Effector memory CD8-positive, alpha-beta T cell (primary cell): ENCODE measurements at places on chromosomes 4 and X.

DNA sequence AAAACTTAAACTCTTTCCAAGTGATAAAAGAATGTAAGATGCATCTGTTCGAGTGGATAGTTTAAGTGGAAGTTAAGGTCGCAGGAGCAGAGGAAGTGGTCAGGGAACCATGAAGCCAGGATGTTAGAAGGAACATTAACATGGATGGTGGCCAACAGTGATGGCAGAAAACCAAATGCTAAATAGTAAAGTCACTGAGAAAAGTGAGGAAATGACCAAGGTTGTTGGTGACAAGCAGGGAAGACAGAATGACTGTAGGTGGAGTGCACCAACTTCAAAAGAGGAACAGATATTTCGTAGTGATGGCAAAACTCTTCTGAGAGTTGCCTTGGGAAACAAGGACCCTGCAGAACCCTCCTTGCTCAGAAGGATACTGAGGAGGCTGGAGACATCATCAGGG is 226.2 kb downstream of the PALLD start:
- no peak overlapping the region for H3K4me3 ChIP-seq
- DNase-seq = no peak
- H3K27ac ChIP-seq = no peak overlapping the region
- H3K27me3 ChIP-seq = no peaks in the 10 kb centered on the region
- H3K4me1 ChIP-seq = no peaks in the 10 kb centered on the region
- no peaks in the 10 kb centered on the region for H3K36me3 ChIP-seq

DNA sequence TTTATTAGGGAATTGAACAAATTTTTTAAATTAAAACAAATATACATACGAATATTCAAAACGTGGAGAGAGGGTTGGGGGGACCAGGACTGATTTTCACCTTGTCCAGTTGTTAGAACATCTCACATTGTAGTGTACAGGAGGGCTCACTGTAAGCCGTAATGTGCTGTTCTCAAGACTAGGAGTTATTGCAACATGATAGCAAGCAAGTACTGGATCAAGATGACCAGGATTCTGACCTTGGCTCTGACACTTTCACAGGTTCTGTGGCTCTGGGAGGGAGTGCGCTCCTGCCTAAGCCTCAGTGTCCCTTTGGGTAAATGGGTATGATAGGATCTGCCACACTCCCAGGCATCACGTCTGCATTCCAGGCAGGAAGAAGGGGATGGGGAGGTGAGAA is 59.0 kb downstream of the SORCS2 start:
- H3K27me3 ChIP-seq = peaks cover 62% of the 10 kb centered on the region
- no peak overlapping the region for H3K27ac ChIP-seq
- no peak overlapping the region for H3K4me3 ChIP-seq
- peaks cover 2% of the 10 kb centered on the region for H3K36me3 ChIP-seq
- no peaks in the 10 kb centered on the region for H3K4me1 ChIP-seq

DNA sequence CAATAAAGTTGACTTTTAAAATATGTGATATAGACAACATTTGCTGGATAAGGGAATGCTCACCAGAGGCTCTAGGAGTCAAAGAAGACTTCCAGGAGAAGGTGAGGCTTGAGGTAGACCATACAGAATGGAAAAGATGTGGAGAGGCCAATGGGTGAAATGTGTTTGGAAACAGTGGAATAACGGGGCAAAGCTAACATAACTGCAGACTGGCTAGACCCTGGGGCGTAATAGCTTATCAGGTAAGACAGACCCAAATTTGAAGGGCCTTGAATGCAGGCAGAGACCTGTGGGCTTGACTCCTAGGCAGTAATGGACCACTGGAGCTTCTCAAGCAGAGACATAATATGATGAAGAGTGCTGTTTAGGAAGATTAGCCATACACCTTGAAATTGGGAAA is 25.4 kb downstream of the GPC3 start:
- no peaks in the 10 kb centered on the region for H3K4me1 ChIP-seq
- H3K27ac ChIP-seq = no peak overlapping the region
- H3K36me3 ChIP-seq = no peaks in the 10 kb centered on the region
- DNase-seq = no peak
- no peak overlapping the region for H3K4me3 ChIP-seq

DNA sequence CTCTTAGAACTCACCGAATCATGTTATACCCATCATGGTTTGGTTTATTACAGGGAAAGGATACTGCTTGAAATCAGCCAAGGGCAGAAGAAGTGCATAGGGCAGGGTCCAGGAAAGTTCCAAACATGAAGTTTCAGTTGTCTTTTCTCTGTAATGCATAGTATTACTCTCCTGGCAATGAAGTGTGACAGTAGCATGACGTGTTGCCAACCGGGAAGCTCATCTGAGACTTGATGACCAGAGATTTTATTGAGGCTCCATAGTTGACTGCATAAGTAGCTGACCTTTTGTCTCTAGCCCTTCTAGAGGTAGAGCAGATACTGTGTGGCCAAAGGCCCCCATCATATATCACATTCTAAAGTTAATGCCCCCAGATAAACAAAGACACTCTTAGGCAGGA is 72.1 kb downstream of the BEND4 start:
- no peaks in the 10 kb centered on the region for H3K27me3 ChIP-seq
- no peaks in the 10 kb centered on the region for H3K4me1 ChIP-seq
- H3K27ac ChIP-seq = no peak overlapping the region
- peaks cover 23% of the 10 kb centered on the region for H3K36me3 ChIP-seq
- H3K4me3 ChIP-seq = no peak overlapping the region
- no peak for DNase-seq

DNA sequence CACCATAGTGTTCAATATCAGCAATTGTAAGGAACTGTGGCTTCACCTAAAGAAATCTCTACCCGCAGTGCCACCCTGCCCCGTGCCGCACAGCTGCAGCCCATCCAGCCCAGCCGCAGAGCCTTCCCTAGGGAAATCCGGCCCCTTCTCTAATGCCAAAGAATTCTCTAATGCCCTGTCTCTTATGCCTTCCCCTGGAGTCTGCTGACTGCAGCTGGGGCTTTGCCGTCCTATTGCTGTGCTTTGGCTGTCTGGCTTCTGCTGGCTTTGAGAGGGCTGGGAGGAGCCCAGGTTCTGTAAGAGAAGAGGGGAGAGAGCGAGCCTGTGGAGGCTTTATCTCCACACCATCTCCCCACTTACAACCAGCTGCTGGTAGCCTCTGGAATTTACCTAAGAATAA is 85.9 kb upstream of the HELT start:
- no peak for DNase-seq
- no peak overlapping the region for H3K27ac ChIP-seq
- peaks cover 17% of the 10 kb centered on the region for H3K27me3 ChIP-seq
- peaks cover 2% of the 10 kb centered on the region for H3K36me3 ChIP-seq

DNA sequence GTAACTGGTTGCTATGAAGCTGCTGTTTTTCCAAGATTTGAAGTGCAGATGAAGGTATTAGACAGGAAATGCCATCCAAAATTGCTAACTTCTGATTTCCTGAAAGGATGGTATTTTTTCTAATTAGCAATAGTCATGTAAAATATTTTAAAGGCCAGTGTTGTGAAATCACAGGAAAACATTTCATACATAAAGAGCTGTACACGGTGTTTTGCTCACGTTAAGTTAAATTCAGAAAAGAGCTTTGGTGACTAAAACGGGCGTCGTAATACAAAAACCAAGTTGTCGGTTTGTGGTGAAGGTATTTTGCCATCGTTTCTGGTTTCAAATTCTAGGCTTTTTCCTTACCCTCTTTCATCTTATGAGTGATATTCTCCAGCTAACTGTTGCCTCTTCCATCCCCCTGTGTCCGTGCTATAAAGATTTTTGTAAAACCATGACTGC is 39.8 kb downstream of the AFF1 start:
- no peaks in the 10 kb centered on the region for H3K27me3 ChIP-seq
- no peak overlapping the region for H3K4me3 ChIP-seq
- H3K27ac ChIP-seq = no peak overlapping the region
- H3K4me1 ChIP-seq = peaks cover 45% of the 10 kb centered on the region
- no peak for DNase-seq
- peaks cover 6% of the 10 kb centered on the region for H3K36me3 ChIP-seq

DNA sequence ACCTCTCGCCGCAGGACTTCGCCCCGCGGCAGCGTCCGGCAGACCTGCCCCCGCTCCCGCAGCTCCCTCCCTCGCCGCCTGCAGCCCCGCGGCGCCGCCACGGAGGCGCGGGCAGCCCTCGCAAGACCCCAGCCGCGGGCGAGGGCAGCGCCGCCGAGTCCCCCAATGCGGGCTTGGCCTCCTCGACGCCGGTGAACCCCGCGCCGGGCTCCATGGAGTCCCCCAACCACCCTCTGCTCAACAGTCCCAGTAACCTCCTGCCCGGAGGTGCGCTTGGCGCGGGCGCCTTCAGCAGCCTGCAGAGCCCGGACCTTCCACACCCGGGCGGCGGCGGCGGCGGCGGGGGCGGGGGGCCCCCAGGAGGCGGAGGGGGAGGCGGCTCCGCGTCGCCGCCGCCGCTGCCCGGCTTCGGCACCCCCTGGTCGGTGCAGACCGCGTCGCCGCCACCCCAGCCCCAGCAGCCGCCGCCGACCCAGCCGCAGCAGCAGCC is 1.2 kb downstream of the CPEB2 start:
- peaks cover 44% of the 10 kb centered on the region for H3K36me3 ChIP-seq
- DNase-seq = no peak
- peaks cover 17% of the 10 kb centered on the region for H3K4me1 ChIP-seq
- H3K27me3 ChIP-seq = no peaks in the 10 kb centered on the region
- peak overlapping the region; percentile 97 for H3K27ac ChIP-seq
- peak overlapping the region; percentile 95 for H3K4me3 ChIP-seq

- no peaks in the 10 kb centered on the region for H3K36me3 ChIP-seq
- H3K4me3 ChIP-seq = no peak overlapping the region
- no peaks in the 10 kb centered on the region for H3K4me1 ChIP-seq
- no peaks in the 10 kb centered on the region for H3K27me3 ChIP-seq
- no peak overlapping the region for H3K27ac ChIP-seq
These were observed 114.4 kb downstream of the NAA11 start for GRCh38 chr4:79211490-79211889.

- no peaks in the 10 kb centered on the region for H3K27me3 ChIP-seq
- H3K36me3 ChIP-seq = no peaks in the 10 kb centered on the region
- DNase-seq = no peak
- no peaks in the 10 kb centered on the region for H3K4me1 ChIP-seq
- no peak overlapping the region for H3K27ac ChIP-seq
These were observed 286.8 kb downstream of the CRLF2 start for GRCh38 chrX:925652-926061.

DNA sequence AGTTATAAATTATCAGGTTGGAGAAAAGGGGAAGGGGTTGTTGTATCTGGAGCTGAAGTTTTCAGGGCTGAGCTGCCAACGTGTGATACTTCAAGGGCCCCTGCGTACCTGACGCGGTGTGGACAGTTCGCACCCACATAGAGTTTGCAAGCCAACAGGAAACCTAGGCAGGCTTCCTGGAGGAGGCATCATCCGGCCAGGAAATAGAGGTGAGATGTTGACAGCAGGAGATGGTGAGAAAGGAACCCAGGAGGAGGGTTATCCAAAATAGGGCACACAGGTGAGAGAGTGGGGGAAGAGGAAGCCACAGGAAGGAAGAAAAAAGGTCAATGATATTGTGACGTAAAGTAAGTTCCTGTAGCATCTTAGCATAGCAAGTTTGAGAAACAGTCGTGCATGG is 127.2 kb downstream of the DHRSX start:
- peak overlapping the region; percentile 39 for H3K27ac ChIP-seq
- no peaks in the 10 kb centered on the region for H3K27me3 ChIP-seq
- peaks cover 12% of the 10 kb centered on the region for H3K4me1 ChIP-seq
- H3K4me3 ChIP-seq = peak overlapping the region; percentile 7

DNA sequence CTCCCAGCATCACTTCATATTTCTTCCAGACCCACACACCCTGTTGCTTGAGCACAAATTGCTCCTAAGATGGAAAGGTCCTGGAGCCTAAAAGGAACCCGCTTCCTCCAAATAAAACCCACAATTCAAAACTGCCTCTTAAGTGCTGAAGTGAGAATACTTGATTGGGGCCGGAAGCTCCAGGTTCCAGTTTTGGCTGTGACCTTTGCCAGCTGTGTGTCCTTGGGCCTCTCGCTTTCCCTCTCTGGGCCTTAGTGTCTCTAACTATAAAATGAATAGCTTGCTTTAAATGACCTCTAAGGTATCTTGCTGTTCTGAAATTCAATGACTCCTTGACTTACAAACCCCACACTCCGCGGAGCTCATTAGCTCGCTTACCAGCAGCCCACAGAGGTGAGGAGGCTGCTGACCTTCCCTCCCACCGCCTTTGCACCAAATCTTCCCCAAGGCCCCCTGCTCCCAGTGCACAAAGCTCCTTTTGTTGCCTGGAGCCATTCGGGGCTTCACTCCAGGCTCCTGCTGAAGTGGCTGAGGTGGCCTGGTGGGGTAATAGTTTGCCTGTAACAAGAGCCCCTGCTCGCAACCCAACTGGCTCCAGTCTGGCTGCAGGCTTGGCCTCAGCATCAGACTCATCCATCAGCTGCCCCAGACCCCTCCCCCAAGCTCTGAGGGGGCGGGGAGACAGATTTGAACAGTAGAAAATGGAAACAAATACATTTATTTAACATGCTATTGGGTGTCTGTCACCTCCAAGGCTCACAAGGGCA is 21.8 kb downstream of the STARD8 start:
- H3K36me3 ChIP-seq = no peaks in the 10 kb centered on the region
- peaks cover 6% of the 10 kb centered on the region for H3K27me3 ChIP-seq
- no peak overlapping the region for H3K4me3 ChIP-seq
- H3K27ac ChIP-seq = no peak overlapping the region
- DNase-seq = no peak

DNA sequence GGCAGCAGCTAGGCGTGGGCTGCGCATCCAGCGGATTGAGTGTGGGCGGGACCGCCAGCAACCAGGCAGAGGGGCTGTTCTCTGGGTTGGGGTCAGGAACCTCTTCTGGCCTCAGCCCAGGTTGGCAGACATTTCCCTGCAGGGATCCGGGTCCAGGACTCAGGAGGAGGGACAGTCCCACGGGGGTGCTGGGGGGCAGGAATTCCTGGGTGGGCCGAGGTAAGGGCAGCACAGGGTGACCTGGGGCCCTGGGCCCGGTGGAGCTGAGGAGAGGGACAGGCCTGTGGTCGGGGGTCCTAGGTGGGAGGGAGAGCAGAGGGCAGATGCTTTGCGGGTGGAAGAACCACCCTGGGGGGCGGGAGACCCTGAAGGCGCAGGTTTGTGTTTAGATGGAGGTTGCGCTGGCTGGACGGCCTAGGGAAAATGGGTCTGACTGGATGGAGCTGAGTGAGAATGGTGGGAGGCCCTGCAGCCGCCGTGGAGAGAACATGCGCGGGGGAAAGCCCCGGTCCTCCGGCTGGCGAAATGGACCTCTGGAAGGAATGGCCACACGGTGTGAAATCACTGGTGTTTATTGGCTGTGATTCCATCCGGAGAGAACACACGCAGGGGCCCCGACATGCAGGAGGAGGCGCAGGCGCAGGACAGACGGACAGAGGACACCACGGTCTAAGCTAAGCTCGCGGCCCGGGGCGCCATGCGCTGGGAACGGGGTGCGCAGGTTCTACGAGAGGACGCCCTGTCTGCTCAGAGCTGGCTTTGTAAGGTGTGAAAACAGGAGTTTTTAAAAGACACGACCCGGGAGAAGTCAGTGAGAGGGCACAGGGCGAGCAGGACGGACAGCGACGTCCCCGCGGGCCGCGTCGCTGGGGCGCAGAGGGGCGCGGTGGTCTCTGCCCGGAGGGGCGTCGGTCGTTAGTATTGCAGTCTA is 41.3 kb downstream of the CPLX1 start:
- peaks cover 34% of the 10 kb centered on the region for H3K36me3 ChIP-seq
- H3K27ac ChIP-seq = no peak overlapping the region
- H3K4me3 ChIP-seq = peak overlapping the region; percentile 55
- peaks cover 22% of the 10 kb centered on the region for H3K4me1 ChIP-seq
- H3K27me3 ChIP-seq = peaks cover 22% of the 10 kb centered on the region

- no peak overlapping the region for H3K4me3 ChIP-seq
- H3K27ac ChIP-seq = no peak overlapping the region
- no peaks in the 10 kb centered on the region for H3K4me1 ChIP-seq
- H3K36me3 ChIP-seq = peaks cover 6% of the 10 kb centered on the region
These were observed 49.2 kb downstream of the ENOPH1 start for GRCh38 chr4:82479562-82479961.
